ENCODE measurements at places on chromosomes 7 and 10.

GRCh38 chr7:38825721-38826440 lies 83.1 kb downstream of the VPS41 start:
- DNase-seq, result no peak

DNA sequence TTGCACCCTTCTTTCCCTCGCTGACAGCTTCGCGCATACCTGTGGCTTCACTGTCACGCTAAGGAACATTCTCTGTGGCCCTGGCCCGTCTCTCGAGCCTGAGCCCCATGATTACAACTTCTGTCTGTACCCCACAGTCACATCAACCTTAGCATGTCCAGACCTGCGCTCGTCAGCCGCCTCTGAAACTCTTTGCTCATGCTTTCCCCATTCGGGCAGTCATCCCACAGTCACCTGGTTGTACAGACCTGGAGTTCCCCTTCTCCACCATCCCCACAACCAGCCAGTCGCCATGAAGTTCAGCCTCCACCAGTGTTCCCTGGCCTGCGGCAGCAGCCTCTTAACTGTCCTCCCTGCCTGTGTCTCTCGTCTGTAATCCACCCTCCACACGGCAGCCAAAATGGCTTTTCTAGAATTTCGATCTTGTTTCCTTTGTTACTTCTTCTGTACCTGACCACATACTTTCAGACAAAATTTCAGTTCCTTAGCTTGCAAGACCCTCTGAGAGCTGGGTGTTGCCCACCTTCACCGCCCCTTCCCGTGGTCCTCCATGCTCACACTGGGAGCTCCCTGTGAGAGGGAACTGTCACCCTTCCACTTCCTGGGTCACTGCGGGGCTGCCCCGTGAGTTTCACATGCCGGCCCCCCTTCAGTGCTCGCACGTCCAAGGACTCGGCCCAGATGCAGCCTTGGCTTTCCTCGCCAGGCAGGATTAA lies 229.2 kb downstream of the CELF2 start:
- no peak for DNase-seq

DNA sequence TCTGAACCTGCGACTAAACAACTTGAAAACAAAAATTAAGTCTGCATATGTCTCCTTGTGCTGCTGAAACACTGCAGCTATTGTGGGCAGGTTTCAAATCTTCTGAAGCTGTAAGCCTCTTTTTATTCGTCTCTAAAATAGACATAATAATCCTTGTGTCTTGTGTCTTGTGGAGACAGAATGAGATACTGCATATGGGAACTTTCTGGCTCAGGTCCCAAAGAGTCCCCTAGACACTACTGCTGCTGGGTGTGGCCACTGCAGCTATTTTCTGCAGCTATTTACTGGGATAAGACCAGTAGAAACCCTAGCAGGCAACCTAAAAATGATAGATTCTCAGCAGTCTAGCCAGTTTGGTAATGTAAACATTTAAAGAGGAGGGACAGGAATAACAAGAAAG lies 252.0 kb downstream of the ELMO1 start:
- DNase-seq, result no peak

- peak; percentile 92 for DNase-seq
These were observed 7.1 kb downstream of the BAG3 start for GRCh38 chr10:119658274-119658673.

All from HT1080 (cell line).